ENCODE measurements at places on chromosomes 12 and 14.

- DNase-seq = no peak
Measured at GRCh38 chr12:65188179-65188701, 18.9 kb downstream of the LEMD3 start.

- DNase-seq = no peak
Measured at GRCh38 chr14:74981462-74981782, 21.3 kb upstream of the EIF2B2 start.

GRCh38 chr14:103280278-103280928, 53.6 kb upstream of the EIF5 start:
- no peak for DNase-seq

DNA sequence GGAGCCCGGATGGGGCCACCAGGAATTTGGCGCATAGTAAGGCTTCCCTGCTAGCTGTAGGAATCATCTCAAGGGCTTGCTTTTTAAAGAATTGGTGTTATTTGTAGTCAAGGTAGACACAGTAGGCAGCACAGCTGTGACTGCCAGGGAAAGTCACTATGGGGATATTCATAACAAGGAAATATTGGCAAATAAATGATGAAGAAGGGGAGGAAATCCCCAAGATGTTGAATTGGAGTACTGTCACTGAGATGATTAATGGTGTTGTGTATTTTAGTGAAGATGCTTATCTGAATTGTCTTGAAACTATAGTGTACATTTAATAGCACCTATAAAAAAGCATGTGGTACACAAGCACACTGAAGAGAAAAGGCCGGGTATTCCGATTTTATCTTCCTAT, 118.9 kb downstream of the NPAS3 start:
- DNase-seq = no peak
